ENCODE measurements at places on chromosomes 7 and 10.

GRCh38 chr7:30997316-30997715 is 33.6 kb downstream of the GHRHR start:
- H3K36me3 ChIP-seq, result no peaks in the 10 kb centered on the region
- H3K4me3 ChIP-seq, result no peak overlapping the region
- no peak for DNase-seq
- H3K27ac ChIP-seq, result no peak overlapping the region

DNA sequence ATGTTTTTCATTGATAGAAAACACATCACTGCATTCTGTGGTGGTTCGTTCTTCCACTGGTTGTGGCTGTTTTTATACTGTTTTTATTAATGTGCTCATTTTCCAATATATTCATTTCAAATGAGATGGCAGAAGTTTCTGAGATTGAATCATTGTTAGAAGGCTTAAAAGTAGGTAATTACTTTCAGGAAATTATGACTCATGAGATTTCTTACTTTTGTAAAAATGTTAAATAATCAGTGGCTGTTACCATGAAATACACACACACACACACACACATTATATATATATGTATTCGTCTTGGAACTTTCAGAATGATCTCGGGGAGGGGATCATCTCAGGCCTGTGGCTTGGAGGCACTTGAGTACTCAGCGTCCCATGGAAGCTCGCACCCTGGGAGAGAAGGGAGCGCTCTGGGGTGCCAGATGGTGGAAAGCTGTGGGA is 66.1 kb downstream of the ZMYND11 start:
- no peak for DNase-seq
- H3K4me1 ChIP-seq, result no peaks in the 10 kb centered on the region
- H3K4me3 ChIP-seq, result no peak overlapping the region
- H3K27ac ChIP-seq, result peak overlapping the region; percentile 53
- no peaks in the 10 kb centered on the region for H3K27me3 ChIP-seq
- H3K36me3 ChIP-seq, result peaks cover 1% of the 10 kb centered on the region

DNA sequence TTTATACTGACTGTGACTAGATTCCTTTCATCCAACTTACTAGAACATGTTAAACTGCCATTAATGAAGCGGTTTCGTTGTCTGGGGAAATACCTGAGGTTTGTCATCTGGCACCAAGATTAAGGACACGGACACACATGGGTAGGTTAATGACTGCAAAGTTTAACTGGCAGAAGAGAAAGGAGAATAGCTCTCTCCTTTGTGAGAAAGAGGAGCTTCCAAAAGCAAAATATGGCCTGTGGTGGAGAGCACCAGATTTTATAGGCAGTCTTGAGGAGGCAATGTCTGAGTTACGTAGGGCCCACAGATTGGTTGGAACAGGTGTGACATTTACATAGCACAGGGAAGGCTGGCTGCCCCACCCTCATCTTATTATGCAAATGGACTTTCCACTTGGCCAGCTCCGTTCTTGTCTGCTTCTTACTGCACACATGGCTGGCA is 1193.0 kb upstream of the CELF2 start:
- H3K27me3 ChIP-seq, result no peaks in the 10 kb centered on the region
- H3K4me1 ChIP-seq, result peaks cover 16% of the 10 kb centered on the region
- H3K27ac ChIP-seq, result no peak overlapping the region
- no peak overlapping the region for H3K4me3 ChIP-seq

GRCh38 chr10:22805304-22805703 is 90.9 kb upstream of the PIP4K2A start:
- H3K27me3 ChIP-seq, result no peaks in the 10 kb centered on the region
- no peak for DNase-seq
- no peak overlapping the region for H3K27ac ChIP-seq
- no peaks in the 10 kb centered on the region for H3K36me3 ChIP-seq

DNA sequence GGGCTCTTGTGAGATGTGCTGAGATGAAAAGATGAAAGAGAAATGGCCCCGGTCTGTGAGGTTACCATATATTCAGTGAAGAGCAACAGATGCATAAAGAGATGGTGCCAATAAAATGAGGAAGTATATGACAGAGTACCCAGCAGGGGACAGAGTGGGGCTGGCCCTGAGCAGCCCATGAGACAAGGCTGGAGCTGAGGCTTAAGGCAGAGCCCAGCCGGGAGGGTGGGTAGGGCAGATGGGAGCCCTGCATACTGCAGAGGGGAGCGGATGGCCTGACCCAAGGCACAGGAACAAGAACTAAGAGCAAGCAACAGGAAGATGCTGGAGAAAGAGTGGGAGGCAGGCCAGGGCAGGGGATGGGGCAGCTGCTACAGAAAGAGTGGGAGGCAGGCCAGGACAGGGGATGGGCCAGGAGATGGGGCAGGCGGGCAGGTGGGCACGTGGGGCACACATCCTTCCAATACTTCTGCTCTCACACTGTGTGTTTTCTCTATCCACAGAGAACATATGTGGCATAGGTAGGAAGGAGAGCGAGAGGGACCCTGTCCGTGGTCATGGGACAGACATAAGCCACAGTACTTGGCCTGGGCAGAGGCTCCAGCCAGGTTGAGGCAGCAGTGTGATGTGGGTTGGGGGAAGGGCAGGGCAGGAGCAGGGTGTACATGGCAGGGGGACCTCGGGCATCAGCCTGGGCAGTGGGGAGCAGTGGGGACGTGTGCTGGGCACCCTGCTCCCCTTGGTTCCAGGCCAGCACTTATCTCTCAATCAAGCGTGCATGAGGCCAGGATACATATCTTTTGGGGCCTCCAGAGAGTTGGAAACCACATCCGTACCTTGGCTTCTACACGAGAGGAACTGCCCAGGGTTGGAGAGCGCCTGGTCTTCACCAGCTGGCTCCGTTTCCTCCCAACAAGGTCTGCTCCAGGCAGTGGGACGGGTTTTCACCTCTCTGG is 91.6 kb upstream of the IKZF1 start:
- H3K4me1 ChIP-seq, result no peaks in the 10 kb centered on the region
- no peak for DNase-seq
- H3K36me3 ChIP-seq, result no peaks in the 10 kb centered on the region
- H3K27ac ChIP-seq, result no peak overlapping the region

DNA sequence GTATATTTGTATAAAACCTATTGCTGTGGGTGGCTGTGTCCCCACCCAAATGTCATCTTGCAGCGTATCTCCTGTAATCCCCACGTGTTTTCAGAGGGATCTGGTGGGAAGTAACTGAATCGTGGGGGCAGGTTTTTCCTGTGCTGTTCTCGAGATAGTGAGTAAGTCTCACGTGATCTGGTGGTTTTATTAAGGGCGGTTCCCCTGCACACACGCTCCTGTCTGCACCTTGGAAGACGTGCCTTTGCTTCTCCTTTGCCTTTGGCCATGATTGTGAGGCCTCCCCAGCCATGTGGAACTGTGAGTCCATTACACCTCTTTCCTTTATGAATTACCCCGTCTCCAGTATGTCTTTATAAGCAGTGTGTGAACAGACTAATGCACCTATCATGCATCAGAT is 97.6 kb downstream of the DYNC2I1 start:
- no peak overlapping the region for H3K4me3 ChIP-seq
- H3K4me1 ChIP-seq, result no peaks in the 10 kb centered on the region
- no peak for DNase-seq

- H3K4me3 ChIP-seq, result no peak overlapping the region
- H3K36me3 ChIP-seq, result no peaks in the 10 kb centered on the region
- peaks cover 19% of the 10 kb centered on the region for H3K27me3 ChIP-seq
- H3K27ac ChIP-seq, result no peak overlapping the region
- H3K4me1 ChIP-seq, result peaks cover 5% of the 10 kb centered on the region
- no peak for DNase-seq
These were observed 93.8 kb downstream of the UNCX start for GRCh38 chr7:1326511-1326785.

GRCh38 chr10:79187121-79187940 is 118.6 kb downstream of the ZMIZ1 start:
- no peaks in the 10 kb centered on the region for H3K27me3 ChIP-seq
- no peak overlapping the region for H3K27ac ChIP-seq
- no peak overlapping the region for H3K4me3 ChIP-seq

GRCh38 chr10:113739577-113739976 is 11.9 kb upstream of the PLEKHS1 start:
- H3K4me1 ChIP-seq, result no peaks in the 10 kb centered on the region
- H3K4me3 ChIP-seq, result no peak overlapping the region
- DNase-seq, result no peak
- peaks cover 28% of the 10 kb centered on the region for H3K27me3 ChIP-seq

GRCh38 chr7:24560772-24561171 is 12.5 kb upstream of the PALS2 start:
- no peak overlapping the region for H3K4me3 ChIP-seq
- no peak for DNase-seq
- no peaks in the 10 kb centered on the region for H3K4me1 ChIP-seq
- H3K27ac ChIP-seq, result no peak overlapping the region
- H3K27me3 ChIP-seq, result no peaks in the 10 kb centered on the region

DNA sequence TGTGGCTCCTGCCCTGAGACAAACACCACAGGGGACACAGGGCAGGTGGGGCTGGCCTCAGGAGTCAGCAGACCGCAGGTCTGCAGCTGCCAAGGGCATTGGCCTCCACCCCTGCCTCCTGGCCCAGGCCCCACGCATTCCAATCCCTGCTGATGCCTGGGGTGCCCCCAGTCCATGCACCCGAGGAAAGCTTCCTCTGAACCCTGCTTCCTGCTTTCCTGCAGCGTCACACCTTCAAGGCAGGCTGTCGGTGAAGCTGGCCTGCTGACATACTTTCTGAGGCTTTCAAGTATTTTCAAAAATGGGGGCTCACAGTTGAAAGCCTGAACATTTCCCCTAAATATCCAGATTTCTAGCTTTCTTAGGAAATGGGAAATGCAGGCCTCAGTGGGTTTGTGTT is 22.5 kb upstream of the ANTXRL start:
- no peaks in the 10 kb centered on the region for H3K4me1 ChIP-seq
- H3K27ac ChIP-seq, result no peak overlapping the region
- no peaks in the 10 kb centered on the region for H3K27me3 ChIP-seq
- DNase-seq, result no peak
- H3K36me3 ChIP-seq, result no peaks in the 10 kb centered on the region
- no peak overlapping the region for H3K4me3 ChIP-seq

- H3K4me3 ChIP-seq, result no peak overlapping the region
- no peaks in the 10 kb centered on the region for H3K36me3 ChIP-seq
- H3K27ac ChIP-seq, result no peak overlapping the region
- H3K27me3 ChIP-seq, result no peaks in the 10 kb centered on the region
- DNase-seq, result no peak
These were observed 151.3 kb upstream of the NPVF start for GRCh38 chr7:25379351-25380300.

DNA sequence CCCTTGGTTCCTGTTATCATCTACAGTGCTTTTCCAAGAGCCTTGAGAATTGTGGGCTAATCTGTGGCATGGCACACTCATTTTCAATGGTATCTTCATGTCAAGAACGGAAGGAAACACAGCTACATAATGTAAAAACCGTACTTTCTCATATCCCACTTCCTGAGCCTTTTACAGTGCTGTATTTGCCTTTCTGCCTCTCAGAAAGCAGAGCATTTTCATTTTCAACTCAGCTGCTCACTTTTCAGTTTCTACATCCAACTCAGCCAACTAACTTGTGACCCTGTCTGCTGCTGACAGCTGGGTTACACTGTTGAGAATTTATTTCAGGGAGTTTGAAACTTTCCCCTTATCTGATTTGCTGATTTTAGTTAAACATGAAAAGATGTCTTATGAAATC is 875.8 kb upstream of the KCND2 start:
- H3K27me3 ChIP-seq, result peaks cover 11% of the 10 kb centered on the region
- H3K4me1 ChIP-seq, result peaks cover 4% of the 10 kb centered on the region
- no peaks in the 10 kb centered on the region for H3K36me3 ChIP-seq

- no peak overlapping the region for H3K4me3 ChIP-seq
- no peaks in the 10 kb centered on the region for H3K4me1 ChIP-seq
- no peaks in the 10 kb centered on the region for H3K36me3 ChIP-seq
- no peak for DNase-seq
- no peaks in the 10 kb centered on the region for H3K27me3 ChIP-seq
These were observed 73.5 kb upstream of the VIPR2 start for GRCh38 chr7:159218170-159218569.

- H3K27ac ChIP-seq, result no peak overlapping the region
- peaks cover 24% of the 10 kb centered on the region for H3K27me3 ChIP-seq
- no peak overlapping the region for H3K4me3 ChIP-seq
- no peaks in the 10 kb centered on the region for H3K4me1 ChIP-seq
- no peaks in the 10 kb centered on the region for H3K36me3 ChIP-seq
- no peak for DNase-seq
These were observed 4.1 kb downstream of the OR2F1 start for GRCh38 chr7:143958781-143959180.

DNA sequence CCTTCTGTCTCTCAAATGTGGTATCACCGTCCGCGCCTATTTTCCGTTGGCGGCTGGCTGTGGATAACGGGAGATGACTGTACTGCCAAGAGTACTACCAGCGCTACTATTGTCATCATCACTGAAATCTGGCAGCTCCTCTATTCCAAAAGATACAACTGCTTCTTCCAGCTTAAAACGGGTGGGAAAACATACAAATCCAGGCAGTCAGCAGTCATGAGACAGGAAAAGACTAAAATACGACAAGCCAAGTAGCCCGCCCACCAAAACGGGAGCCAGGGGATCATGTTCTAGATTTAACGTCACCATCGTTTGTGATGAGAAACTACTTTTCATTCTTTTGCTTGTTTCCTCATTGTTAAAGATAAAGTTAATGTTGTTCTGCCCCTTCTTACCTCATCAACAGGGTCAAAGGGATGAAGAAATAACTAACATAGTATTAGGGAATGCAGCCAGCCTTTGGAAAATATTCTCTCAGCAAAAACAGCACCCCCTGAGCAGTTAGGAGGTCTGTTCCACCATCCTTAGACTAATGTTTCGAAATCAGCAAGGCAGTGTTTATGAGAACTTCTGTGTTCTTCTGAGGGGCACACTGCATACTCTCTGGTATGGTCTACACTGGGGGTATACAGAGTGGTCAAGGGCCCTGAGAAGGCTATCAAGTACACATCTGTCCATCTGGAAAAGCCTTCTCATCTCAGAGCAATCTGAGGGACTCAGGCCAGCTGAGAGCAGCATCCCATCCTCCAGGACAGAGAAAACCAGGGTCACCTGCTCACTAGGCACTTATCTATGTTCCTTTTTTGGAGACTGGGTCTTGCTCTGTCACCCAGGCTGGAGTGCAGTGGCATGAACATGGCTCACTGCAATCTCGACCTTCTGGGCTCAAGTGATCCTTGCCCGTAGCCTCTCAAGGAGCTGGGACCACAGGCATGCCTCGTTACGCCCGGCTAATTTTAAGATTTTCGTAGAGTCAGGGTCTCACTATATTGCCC is 47.5 kb downstream of the GNA12 start:
- H3K4me1 ChIP-seq, result peaks cover 26% of the 10 kb centered on the region
- peaks cover 30% of the 10 kb centered on the region for H3K36me3 ChIP-seq
- no peak overlapping the region for H3K4me3 ChIP-seq
- peak overlapping the region; percentile 55 for H3K27ac ChIP-seq
